ENCODE measurements at places on chromosomes 16 and 17.

- DNase-seq: no peak
Measured at GRCh38 chr16:9854675-9855074, 327.6 kb downstream of the GRIN2A start.

DNA sequence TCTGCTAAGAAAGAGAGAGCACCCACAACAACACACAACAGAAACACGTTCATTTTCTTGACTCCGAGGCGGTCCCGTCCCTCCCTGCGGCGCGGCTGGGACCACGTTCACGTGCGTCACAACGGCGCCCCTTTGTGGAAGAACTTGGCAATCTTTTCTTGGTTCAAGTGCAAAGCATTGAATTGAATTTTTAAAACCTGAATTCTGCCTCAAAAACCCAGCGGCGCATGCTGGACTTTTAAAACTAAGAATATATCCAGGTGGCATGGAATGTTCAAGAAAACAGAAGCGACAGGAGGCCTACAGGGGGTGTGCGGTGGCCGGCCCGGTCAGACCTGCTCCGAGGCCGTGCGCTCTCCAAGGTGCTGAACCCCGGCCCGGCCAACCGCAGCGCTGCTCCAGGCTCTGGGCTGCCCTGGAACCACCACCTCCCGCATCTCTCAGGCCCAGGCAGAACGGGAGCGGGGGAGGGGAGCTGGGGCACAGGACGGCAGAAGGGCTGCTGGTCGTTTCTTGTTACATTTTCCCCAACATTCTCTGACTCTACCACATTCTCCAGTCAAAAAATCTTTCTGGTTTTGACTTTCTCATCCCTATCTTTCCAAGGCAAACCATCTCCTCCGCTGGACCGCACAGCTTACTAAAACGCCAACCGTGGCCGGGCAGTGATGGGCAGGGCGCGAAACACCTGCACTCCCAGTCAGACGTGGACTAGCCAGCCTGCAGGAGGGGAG, 3.4 kb upstream of the HEXD start:
- DNase-seq: peak; percentile 81

DNA sequence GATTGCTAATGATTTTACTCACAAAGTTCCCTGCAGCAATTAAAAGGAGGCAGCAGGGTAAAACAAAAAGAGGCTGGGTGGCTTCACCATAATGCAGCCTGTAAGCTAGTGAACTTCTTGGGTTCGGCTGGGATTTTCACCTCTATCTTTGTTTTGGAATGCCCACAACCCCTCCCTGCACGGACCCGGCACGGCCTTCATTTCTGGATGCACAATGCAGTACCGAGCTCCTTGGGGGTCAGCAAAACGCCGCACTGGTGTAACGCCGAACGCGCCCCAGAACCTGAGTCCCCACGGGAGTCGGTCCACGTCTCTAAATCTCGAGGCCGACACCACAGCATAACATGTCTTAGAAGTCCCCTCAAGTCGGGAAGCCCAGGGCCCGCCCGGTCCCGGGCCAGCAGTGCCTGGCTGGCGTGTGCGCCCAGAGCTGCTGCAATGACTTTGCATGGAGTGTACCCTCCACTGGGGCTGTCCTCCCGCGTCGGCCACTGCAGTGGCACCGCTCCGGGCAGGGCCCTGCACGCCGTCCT, 759 bp downstream of the UBE2O start:
- DNase-seq: peak; percentile 55

DNA sequence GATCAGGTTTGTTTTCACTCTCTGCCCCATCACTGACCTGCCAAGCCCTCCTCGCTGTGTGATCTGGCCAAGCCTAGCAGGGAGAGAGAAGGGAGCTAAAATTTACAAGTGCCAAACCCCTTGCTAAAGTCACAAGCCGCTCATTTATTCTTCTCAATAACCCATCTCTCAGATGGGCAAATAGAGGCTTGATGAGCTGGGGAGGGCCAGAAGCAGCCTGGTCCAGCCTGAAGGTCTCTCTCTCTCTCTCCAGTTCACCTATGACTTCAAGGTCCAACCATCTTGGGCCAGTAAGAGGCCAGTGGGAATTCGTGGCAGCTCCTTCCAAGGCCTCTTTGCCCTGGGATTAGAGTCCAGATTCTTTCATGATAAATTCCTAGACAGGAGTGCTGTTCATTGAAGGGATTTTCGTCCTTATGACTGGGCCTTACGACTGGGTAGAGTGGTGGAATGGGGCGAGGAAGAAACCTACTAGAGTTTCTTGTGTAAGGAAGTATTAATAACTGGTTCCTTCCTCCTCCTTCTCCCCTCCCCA, 3.4 kb downstream of the CA7 start:
- DNase-seq: no peak

DNA sequence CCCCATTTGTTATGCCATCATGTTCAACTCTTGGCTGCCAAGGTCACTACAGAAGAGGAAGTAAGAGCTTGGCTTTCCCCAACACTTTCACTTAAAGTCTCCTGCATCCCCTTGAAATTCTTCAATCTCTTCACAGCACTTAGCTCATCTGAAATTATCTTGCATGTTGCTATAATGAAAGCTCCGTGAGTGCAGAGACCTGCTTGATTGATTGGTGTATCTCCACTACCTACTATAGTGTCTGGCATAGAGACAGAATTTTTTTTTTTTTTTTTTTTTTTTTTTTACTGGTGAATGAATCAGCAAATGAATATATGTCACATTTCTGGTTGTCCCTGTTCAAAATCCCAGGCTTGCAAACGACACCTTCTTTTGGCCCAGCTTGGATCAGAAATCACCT, 1.9 kb upstream of the SDR42E1 start:
- DNase-seq: no peak

DNA sequence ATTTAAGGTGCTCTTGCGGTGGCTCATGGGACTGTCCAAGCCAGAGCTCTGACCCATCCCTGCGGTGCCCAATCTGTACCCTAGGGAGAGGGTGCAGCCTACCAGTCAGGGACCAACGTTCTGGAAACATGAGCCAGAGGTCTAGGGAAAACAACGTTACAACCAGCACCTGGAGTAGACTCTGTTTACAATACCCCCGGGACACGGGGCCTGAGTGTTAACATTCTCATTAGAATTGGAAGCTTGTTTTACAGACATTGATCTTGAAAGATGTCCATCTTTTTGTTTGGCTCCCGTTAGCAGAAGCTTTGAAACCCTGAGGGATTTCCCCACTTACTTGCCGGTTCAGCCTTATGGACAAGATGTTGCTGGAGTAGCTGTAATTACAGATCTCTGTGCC, 6.9 kb downstream of the WIPI1 start:
- no peak for DNase-seq

GRCh38 chr17:42345396-42346073, 42.7 kb downstream of the STAT3 start:
- no peak for DNase-seq

DNA sequence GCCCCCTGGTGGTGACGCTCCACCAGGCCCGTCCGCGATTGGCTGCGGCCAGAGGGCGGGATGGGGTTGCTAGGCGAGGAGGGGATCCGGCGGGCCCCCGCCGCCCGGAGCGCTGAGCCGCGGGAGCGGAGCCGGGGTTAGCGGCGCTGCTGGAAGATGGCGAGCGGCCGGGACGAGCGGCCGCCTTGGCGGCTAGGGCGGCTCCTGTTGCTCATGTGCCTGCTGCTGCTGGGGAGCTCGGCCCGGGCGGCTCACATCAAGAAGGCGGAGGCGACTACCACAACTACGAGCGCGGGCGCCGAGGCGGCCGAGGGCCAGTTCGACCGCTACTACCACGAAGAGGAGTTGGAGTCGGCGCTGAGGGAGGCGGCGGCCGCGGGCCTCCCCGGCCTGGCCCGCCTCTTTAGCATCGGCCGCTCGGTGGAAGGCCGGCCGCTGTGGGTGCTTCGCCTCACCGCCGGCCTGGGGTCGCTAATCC, at the start of gene CPD:
Gene CPD (plus strand): TSS at position 103 of the 478 bp plus-strand sequence. CDS start 54 bp downstream, at position 157.
- DNase-seq: peak; percentile 99

- DNase-seq: no peak
Measured at GRCh38 chr16:588639-588888, 1.3 kb upstream of the RAB40C start.

Measured in liver (tissue), 10 donors.